ENCODE measurements at places on chromosomes 13 and 19.
A peak's percentile ranks its signal among the peaks of the same experiment; 100 is the strongest.

GRCh38 chr13:19845758-19846157 is 17.7 kb downstream of the ZMYM5 start:
- no peak for DNase-seq

DNA sequence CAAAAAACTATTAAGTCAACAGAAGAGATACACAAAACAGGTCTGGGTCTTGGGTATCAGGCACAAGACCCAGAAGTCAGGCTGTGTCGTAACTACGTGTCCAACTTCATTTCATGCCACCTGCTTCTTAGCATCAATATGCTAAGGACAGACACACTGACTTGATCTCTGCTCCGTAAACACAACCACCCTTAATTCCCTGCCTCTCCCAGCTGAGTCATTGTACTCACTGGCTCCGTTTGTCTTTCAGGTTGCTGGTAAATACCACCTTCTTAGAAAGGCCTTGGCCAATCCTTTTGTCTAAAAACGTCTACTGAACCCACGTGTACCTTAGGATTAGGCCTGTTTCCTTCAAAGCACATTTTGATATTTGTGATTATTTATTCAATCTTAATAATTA is 726.2 kb downstream of the PCDH9 start:
- no peak for DNase-seq

DNA sequence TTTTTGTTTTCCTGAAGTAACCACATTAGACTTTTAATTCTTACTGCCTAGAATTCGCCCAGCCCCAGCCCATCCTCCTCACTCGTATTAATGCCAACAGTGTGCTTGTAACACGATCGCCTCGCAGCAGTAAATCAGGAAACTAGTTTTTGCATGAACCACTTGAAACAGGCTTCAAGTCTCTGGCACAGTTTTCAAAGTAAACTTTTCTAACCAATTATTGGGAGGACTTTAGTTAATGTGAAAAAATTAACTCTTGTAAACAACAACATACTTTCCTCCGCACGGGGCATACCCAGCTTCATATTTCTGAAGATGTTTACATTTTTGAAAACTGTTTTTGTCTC is 39.2 kb downstream of the TNFRSF19 start:
- no peak for DNase-seq

GRCh38 chr13:42751693-42752092 is 29.7 kb upstream of the FAM216B start:
- DNase-seq, result no peak

DNA sequence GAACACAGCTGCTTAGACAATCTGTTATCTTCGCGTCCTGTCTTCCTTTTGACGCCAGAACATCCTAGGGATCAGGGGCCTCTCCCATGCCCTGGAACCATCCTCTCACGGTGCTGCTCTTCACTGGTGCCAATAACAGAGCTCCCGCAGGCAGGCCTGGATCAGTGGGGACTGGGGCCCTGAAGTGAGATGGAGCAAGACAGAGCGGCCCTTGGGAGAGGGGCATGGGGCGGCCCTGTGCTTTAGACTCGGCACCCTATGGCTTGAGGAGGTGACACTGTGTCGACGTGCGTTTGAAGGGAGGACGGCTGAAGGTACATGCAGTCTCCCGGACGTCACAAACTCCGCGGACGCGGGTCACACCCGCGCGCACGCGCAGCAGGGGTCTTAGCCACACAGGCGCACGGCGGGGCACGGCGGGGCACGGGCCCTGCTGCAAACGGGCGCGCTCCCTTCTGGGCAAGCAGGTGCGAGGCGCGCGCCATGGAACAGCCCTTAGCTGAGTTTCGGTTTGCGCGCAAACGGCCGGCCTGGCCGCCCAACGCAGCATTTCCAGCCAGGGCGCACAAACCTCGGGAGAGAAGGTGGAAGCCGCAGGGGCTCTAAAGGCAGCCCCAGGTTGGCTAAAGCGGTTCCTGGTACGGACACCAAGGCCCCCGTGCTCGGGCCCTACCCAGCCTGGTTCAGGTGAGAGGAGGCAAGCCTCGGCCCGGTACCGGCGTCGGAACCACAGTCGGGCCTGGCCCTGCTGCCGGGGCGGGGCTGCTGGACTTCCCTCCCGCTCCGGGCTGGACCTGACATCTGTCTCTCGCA is 16.5 kb upstream of the RNF17 start:
- no peak for DNase-seq

- DNase-seq, result no peak
These were observed 49.5 kb downstream of the COL4A1 start for GRCh38 chr13:110257408-110257807.

GRCh38 chr19:57473646-57474045 is 3.7 kb downstream of the ZNF772 start:
- no peak for DNase-seq

DNA sequence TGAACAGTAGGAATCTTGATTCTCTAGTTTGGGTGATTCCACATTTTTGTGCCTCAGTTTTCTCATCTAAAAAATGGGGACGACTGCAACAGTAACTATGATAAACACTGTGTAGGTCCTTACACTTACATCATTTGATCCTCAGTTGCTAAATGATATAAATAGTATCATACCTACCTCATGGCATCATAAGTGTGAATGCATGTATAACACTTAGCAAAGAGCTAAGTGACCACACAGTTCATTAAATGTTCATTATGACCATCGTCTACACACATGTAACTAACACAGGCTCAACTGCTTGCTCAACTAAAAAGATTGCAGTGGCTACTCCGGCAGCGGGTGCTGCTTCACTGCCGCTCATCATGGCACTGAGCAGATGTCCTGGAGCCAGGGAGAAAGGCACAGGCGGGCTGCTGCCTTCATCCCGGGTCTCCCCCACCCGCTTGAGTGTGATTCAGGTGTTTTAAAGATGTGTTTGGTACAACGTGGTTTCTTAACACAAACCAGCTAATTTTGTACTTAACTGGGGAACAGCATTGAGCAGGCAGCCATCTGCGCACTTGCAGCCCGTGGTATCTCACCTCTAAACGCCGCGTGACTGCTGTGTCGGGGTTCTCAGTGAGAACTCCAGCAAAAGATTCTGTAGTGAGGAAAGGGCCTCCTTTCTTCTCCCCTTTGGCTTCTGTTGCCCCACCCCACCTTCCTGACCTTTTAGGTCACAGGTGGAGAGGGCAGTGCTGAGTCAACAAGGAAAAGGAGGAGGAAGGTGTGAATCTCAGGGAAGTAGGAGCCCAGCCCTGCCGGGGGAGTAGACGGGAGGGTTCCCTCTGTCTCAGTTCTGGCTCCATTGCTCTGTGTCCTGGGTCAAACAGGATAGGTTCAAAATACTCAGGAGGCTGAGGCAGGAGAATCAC is 11.7 kb upstream of the ACTN4 start:
- no peak for DNase-seq

DNA sequence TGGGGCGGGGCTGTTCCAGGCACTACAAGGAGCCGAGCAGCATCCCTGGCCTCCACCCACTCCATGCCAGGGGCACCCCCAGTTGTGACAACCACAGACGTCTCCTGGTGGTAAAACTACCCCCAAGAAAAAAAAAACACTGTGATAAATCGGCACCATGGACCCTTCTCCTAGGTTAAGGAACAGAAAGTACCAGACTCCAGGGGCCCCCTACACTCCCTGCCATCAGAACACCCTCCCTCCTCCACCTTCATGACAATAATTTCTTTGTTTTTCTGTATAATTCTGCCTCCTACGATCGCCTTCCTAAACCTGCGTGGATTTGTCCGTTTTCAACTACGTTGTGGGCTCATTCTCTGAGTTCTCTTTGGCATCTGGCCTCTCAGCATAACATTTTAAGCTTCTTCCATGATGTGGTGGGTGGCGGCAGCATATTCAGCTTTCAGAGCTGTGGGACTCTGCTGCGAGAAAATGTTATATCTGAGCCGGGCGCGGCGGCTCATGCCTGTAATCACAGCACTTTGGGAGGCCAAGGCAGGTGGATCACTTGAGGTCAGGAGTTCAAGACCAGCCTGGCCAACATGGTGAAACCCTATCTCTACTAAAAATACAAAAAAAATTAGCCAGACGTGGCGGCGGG is 8.6 kb downstream of the TLE2 start:
- no peak for DNase-seq

DNA sequence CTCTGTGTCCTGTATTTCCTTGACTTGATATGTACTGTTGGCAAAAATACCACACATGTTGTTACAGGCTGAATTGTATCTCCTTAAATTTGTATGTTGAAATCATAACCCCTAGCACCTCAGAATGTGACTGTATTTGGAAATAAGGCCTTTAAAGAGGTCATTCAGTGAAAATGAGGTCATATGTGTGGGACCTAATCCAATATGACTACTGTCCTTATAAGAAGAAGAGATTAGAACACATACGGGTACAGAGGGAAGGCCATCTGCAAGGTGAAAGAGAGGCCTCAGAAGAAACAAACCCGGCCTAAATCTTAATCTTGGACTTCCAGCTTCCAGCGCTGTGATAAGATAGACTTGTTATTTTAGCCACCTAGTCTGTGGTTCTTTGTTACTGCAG is 202.5 kb downstream of the NUFIP1 start:
- no peak for DNase-seq

GRCh38 chr13:73708393-73708985 is 425.7 kb downstream of the KLF12 start:
- no peak for DNase-seq

GRCh38 chr19:35347171-35347929 is at the start of gene FFAR1:
Gene FFAR1, plus strand, starts transcription at chr19:35347902. Its CDS starts 3,650 bp downstream, at chr19:35351552.
- peak; percentile 46 for DNase-seq

DNA sequence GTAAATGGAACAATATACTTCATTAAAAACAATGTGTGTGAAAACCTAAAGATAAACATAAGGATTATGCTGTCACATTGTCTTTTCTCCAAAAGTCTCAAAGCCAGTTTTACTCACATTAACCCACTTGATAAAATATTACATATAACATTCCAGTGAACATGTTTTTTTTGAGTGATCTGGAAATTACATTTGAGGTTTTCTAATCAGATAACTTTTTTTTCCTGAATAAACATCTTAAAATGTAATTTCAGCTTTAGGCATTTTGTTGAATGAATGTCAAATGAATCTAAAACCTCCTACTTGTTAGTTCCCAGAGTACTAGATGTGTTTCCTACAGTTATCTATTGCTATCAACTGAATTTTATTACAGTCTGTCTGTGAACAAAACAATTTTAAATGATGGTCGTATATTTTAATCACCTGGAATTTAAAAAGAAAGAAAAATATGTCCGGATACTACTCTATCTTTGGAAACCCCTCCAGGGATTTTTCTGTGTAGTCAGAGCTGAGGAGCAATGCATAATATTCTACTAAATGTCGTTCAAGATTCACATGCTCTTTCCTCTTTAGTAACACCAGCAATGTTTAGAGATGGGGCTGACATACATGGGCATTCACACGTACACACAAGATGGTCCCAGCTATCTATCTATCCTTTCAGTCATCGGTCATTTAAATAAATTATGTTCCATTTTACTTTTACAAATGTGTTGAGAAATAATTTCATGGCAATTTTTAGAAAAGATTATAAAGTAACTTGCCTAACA is 283.9 kb downstream of the KLF12 start:
- no peak for DNase-seq

DNA sequence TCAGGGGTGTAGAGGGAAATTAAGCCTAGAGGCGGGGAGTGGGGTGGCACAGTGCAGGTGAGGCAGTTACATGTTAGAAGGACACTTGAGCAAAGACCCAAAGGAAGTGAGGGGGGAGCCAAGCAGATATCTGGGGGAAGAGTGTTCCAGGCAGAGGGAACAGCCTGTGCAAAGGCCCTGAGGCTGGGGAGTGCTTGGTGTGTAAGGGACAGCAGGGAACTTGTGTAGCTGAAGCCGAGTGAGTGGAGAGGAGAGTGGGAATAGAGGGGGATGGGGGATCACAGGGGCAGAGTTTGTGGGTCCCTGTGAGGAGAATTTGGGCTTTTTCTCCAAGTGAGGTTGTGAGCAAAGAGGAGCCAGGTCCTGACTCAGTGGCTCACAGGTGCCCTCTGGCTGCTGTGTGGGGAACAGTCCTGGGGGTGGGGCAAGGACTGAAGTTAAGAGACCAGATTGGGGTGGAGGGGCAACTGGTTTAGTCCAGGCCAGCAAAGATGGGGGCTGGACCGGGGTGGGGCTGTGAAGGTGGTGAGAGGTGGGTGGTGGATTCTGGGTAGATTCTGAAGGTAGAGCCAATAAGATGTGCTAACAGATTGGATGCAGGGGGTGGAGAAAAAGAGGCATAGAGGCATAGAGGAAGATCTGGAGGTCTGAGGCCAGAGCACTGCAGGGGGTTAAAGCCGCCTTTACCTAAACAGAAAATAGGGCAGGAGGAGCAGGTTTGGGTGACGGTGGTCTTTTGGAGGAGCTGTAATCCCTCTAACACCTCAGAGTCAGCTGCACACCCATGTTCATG is 75.3 kb downstream of the CACNA1A start:
- no peak for DNase-seq

DNA sequence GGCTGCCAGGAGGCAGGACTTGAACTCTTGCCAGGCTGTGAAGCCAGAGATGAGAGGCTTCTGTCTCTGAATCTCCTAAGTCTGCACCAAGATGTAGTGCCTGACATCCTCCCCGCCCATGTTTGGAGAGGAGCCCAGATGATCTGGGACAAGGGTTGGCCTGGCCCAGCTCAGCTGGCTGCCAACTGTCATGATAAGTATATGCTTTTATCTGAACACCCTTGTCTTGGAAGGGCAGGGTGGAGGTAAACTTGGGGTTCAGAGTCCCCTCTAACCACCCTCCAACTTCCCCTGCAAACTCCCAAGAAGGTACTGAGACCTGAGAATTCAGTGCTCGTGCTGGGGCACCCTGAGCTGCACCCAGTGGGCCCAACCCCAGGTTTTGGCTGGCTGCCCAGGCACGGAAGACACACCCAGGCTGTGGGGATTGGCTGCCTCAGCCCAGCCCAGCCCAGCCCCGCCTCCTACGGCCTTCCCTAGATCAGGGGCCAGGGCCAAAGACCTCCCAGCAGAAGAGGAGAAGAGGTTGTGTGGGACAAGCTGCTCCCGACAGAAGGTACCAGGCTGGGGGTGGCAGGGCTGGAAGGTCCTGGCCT is at the start of gene CYP4F12:
CYP4F12 (plus strand) TSS at position 508 of the 596 bp plus-strand sequence. CDS start 443 bp downstream, outside the sequence.
- no peak for DNase-seq

GRCh38 chr19:4878491-4878968 is 11.1 kb upstream of the PLIN3 start:
- DNase-seq, result peak; percentile 76

- DNase-seq, result no peak
These were observed 17.4 kb downstream of the ZNF579 start for GRCh38 chr19:55563261-55563690.

- no peak for DNase-seq
These were observed 8.3 kb upstream of the DZIP1 start for GRCh38 chr13:95652821-95653220.

- DNase-seq, result no peak
These were observed 22.3 kb upstream of the CLDN10 start for GRCh38 chr13:95530178-95530577.

GRCh38 chr13:27172495-27172842 is 858 bp upstream of the USP12 start:
- DNase-seq, result no peak

All from left forelimb (tissue), 1 donor.